ENCODE measurements at places on chromosomes 2 and 18.

DNA sequence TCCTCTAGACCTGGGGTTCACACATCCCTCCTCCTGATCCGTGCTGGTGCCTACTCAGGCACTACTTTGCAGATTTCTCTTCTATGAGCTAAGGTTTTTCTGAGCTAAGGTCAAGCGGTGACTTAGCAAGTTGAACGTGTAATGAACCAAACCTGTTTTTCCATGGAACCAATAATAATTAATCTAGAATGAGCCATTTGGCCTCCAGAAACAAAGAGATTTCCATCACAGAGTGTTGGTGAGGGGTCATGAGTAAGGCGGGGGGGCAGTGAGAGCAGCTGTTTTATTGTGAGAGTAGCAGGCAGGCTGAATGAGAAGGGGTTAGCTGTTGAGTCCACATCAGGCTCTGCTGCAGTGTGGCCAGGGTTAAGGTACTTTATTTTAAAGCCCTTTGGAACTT, 112.0 kb upstream of the FOSL2 start:
- DNase-seq = no peak

DNA sequence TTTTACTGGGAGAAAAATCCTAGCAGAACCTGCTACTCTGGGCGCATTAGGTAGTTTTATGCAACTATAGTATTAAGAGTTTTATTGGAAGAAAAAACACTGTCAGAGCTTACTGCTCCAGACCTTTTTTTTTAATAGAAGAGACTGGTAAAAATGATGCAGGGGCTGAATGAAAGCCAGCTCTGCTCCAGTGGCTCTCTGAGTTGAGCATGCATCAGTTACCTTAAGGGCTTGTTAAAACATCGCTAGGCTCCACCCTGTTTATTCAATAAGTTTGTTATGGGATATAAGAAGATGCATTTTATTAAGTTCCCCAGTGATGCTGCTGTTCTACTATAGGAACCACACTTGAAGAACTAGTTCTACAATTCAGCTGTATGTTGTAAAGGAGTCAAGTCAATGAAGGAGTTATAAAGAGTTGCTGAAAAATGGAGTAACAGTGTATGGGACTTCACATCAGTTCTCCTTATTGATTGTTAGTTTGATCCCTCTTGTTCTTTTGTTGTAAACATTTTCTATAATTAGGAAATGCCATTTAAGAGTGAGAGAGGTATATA, 13.2 kb downstream of the SNRPG start:
- DNase-seq = no peak

DNA sequence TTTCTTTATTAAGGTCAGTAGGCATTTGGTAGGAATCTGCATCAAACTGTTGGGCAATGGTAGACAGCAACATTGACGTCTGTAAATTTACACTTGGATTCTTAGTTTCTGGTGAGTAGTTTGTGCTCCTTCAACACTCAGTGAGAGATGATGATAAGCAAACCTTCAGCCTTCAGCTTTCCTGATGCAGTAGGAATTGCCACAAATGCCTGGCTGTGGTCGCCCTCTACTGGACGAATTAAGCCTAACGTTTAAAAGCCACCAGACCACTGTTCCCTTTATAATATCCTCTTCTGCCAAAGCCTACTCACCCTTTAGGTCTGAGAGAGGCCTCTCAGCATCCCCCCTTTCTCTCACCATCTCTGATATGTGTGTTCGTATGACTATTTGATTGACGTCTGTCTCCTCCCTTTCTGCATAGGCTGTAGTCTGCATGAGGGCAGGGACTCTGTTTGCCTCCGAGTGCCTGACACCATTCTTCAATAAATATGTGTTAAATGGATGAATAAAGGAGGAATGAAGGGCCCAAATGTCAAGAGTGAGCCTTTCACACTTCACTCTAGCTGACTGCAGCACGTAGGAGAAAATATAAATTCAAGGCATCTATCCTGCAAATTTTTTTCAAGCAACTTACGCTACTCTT, 47.0 kb upstream of the PLEKHM3 start:
- peak; percentile 23 for DNase-seq

DNA sequence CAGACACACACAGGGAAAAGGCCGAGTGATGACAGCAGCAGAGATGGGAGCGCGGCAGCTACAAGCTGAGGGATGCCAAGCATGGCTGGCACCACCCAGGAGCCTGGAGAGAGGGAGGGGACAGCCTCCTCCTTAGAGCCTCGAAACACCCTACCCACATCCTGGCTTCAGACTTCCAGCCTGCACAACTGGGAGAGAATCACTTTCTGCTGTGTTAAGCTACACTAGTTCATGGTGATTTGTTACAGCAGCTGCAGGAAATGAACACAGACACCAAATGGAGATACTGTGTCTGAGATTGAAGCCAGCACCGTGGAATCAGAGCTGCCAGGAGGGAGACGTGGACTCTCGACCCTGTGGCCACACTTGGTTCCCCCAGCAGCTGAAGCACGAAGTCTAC, 27.5 kb upstream of the FOSL2 start:
- DNase-seq = no peak

- no peak for DNase-seq
Measured at GRCh38 chr2:233428438-233428837, 74.1 kb downstream of the DGKD start.

DNA sequence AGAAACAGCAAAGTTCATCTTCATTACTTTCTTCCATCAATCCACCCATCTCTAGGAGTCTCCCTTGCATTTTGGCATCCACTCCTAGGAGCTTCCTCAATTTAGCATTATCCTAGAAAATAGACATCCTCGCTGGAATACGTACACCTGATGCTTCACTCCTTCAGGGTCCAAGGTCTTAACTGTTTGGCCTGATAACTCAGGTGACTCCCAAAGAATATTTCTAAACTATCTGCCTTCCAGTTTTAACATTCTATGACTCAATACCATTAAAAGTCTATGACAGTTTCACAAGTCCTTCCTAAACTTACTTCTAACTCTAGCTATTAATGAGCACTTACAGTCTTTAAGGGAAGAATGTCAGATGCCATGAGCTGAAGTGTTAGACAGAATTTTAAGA, 26.5 kb upstream of the TLK1 start:
- no peak for DNase-seq

DNA sequence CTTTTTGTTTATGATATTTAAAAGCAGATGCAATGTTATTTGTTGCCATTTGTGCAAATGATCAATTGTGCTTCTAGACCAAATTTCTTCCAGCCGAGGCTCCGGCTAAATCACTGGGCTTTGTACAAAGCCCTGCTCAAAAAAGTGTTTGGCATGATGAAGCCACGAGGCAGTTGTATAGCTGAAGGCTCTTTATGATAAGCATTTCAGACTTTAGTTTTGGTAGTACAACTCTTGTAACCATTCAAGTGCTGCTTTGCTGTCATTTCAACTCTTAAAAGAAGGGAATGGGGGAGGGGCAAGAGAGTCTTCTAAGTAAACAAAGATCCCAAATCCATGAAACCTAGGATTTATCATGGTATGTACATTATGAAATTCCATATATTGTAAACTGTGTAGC, 3.3 kb upstream of the ZNF532 start:
- DNase-seq = no peak

DNA sequence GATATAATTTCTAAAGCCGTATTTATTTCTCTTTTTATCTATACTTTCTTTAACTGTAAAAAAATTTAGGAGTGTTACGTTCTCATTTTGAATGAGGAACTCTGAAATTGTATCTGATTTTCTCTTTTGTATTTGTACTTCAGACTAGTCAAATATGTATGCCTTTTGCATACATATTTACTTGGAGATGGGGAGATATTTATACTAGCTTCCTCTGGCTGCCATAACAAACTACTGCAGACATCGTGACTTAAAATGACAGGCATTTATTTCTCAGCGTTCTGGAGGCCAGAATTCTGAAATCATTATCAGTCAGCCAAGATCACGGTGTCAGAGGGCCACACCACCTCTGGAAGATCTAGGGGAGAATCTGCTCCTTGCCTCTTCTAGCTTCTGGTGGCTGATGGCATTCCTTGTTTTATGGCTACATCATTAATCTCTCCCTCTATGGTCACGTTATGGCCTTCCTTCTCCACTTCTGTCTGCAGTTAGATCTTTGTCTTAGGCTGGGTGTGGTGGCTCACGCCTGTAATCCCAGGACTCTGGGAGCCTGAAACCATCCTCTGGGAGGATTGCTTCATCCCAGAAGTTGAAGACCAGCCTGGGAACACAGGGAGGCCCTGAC, 8.2 kb downstream of the LCLAT1 start:
- no peak for DNase-seq

DNA sequence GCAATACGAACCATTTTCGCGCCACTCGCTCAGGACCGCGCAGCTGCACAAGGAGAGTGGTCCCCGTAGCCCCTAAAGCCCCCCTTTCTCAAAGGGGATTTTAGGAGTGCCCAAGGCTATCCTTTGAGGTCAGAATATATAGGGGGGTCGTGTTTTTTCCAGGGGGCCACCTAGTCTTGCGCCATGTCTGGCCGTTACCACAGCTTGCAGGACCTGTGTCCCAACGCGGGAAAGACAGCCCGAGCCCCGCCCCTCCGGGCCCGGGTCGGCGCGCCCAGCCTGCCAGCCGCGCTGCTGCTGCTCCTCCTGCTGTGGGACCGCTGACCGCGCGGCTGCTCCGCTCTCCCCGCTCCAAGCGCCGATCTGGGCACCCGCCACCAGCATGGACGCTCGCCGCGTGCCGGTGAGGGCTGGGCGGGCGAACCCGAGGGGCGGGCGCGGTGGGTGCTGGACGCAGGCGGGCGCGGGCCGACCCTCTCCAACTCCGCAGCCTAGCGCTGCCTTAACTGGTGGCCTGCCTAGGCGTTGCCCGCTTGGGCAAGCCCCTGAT, at the start of gene CDCA7:
Gene CDCA7, plus strand, starts transcription at position 291 of the 550 bp plus-strand sequence. Its CDS starts 92 bp downstream, at position 383.
- DNase-seq = peak; percentile 13

GRCh38 chr2:68438455-68439303, 28.4 kb downstream of the FBXO48 start:
- DNase-seq = no peak

GRCh38 chr2:110858135-110858725, 125.9 kb downstream of the ACOXL start:
- peak; percentile 79 for DNase-seq

DNA sequence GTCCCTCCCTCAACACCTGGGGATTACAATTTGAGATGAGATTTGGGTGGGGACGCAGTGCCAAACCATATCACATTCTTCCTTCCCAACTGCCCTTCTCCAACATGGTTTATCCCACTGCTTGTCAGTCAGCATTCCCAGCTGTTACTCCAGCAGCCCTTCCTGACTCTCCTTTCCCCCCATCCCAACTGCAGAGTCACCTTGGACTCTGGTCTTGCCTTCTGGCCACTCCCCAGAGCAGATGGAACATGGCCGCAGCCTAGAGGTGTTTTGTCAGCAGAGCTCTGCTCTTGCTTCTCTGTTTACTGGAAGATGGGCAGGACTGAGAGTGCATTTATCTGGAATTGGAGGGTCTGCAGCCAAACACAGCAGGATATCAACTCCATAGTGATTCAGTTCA, 51.2 kb upstream of the MEX3C start:
- DNase-seq = no peak

DNA sequence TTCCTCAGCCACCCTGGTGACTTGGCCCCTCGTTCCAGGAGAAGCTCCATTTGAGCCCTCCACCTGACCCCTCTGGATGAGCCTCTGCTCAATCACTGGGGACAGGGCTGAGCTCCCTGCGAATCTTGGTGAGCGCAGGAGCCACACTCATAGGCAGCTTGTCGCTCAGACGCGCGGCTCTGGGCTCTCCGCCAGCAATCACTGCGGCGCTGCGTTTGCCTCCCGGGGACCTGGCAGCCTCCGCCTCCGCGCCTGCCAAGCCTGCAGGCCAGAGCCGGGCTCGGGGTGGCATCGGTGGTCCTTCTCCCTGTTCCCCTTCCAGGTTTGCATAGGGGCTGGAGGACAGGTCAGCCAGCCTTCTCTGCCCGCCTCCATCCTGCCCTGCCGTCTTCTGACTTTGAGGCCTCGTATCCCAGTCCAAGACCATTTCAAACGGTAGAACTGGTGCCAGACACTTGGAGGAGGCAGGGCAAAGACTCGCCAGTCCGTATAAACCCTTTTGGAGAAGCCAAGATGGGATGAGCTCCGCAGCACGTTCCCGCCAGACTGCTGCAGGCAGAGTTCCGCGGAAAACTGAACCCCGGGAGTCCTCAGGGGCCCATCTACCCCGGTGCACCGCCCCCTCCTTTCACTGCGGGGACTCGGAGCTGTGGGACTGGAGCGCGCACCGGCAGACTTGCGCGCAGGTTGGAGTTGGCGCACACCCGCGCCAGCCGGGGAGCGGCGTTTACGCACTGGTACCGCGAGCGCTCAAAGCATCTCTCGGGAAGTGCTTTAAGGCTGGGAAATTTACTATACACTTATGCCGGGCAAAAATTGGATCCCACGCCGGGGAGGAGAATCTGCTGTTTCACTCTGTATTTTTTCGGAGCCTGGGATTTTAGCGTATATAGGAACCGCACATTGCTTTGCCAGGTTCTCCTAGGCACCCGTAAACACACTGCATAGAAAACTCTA, 1.1 kb upstream of the TACR1 start:
- DNase-seq = no peak

DNA sequence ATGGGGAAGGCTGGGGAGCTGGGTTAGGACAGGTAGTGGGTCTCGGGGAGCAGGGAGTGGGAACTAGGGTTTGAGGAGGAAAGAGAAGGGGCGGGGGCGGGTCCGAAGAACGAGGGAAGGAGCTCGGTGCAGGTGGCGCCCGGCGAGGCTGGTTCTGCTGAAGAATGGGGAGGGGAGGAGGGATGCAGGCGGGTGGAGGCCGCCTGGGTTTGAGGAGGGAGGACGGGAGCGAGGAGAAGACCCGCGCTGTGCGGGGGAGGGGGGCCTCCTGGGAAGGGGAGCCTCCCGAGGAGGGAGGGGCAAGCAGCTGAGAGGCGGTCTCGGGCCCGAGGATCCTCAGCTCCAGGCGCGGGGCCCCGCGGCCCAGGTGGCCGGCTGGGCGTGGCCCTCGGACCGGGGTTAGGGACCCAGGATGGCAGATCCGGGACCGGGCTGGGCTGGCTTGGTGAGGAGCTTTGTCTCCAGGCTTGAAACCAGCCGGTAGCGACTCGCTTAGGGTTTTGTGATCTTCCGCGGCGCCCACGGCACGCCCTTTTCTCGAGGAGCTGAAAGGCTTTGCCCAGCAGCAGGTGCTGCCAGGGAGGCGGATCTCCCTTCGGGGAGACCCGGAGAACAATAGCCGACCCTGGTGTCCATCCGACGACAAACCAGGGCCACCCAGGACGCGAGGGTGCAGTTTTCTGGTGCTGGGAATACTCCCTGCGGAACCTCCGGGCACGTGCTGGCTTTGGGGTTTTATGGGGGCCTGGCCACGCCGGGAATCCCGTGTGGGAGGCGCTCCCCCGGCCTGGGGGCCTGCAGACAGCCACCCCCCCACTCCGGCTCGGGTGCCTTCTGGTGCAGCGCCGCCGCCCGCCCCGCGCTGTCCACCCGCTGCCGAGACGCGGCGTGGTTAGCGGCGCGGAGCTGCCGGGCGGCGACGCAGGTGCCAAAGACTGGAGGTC, 1.4 kb downstream of the DPYSL5 start:
- DNase-seq = no peak

All from central memory CD8-positive, alpha-beta T cell (primary cell).